ENCODE measurements at places on chromosomes 5 and 9.

GRCh38 chr9:9862235-9862810 lies 750.5 kb downstream of the PTPRD start:
- DNase-seq, result no peak

DNA sequence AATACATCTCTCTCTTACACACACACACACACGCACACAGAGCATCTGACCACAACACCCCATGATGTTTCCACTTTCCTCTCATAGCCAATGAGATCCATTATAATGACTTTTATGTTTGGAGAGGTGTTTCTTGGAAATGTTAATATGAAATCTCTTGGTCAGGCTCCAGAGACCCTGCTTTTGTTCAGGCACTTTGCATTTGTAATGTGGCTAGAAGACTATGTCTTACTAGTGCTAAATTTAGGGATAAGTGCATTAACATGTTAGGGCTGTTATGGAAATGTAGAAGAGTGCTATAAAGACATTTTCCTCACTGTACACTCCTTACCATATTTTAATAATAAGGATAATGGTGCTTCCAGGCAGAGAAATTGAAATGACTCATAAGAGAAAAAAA lies 3.8 kb downstream of the CDH9 start:
- DNase-seq, result no peak

- no peak for DNase-seq
Measured at GRCh38 chr5:154984946-154985516, 28.5 kb upstream of the KIF4B start.

GRCh38 chr5:98770209-98770910 lies 3.1 kb upstream of the RGMB start:
- DNase-seq, result no peak

Data from D721Med (cell line).